Smooth muscle cell of the brain vasculature (primary cell): ENCODE measurements at places on chromosomes 3 and 15.

DNA sequence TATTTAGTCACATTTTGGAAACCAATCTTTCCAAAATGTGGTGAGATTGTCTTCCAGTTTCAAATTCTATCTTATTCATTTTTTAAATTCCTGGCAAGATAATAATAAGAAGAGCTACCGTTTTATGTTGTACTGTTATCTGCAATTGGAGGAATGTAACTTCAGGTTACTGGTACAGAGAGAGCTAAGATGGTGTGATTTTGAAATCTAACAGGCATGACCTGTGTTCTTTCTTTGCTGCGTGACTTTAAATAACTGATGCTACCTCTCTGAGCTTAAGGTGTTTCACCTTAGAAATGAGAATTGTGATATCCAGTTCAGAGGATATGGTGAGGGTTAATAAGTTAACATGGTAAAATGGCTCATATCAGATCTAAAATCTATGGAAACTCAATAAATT lies 21.7 kb downstream of the CADM2 start:
- no peak for DNase-seq

DNA sequence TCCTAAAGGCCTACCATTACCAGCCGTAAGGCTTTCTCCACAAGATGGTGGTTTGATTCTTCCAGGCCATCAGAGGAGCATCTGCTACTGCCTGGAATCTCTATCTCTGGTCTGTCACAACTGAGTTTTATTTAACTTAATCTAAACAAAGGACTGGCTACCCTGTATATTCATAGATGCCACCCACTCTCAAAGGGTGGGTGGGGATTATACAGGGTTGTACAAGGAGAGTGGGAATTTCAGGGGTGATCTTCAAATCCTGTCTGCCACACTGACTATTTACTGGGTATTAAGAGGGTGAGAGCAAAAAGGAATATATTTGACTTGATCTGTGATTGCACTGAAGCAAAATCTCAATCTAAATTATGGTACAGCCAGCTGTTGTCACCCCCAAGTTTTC lies 253.3 kb downstream of the MBNL1 start:
- DNase-seq = no peak

GRCh38 chr3:139202226-139202958 lies 141.4 kb upstream of the MRPS22 start:
- no peak for DNase-seq

- no peak for DNase-seq
Observed at GRCh38 chr3:71384388-71384787, 199.1 kb downstream of the FOXP1 start.

DNA sequence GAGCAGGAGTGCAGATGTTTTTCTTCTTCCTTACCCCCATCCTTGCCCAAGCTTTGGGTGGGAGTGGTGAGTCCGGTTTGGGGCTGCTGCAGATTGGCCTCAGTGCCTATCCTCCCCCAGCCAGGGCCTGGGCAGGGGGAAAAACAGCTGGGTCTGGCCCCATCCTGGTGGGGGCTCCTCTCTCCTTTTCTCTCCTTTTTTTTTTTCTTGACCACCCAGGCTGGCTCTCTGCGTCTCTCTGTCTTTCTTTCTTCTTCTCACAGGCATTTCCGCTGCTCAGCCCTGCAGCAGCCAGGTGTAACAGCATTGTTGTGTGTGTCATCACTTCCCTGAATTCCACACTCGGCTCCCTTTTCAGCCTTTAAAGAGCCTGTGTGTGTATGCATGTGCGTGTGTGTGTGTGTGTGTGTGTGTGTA lies 2.0 kb downstream of the FOXL2NB start:
- DNase-seq = no peak

DNA sequence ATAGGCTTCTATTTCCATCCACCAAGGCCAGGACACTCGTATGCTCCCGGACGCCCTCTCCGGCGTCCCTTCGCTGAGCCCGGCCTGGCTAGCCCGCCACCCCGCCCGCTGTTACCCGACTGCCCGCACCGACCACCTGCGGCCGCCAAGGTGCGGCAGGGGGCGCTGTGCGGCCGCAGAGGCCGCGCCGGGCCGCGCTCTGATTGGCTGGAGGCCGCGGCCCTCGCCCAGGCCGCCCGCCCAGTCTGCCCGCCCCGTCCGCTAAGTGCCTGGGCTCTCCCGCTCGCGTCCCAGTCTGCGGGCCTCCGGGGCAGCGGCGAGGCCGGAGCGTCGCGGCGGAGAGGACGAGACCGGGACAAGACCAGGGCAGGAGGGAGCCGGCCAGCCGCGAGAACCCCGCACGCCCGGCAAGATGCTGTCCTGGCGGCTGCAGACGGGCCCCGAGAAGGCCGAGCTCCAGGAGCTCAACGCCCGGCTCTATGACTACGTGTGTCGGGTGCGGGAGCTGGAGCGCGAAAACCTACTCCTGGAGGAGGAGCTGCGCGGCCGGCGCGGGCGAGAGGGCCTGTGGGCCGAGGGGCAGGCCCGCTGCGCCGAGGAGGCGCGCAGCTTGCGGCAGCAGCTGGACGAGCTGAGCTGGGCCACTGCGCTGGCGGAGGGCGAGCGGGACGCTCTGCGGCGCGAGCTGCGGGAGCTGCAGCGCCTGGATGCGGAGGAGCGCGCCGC lies at the start of gene SYNM:
Gene SYNM (plus strand): TSS at position 293 of the 726 bp plus-strand sequence. CDS start 120 bp downstream, at position 413.
- DNase-seq = no peak

- DNase-seq = no peak
Observed at GRCh38 chr3:71430941-71431552, 152.5 kb downstream of the FOXP1 start.

- peak; percentile 47 for DNase-seq
Observed at GRCh38 chr3:38579551-38580449, 69.7 kb downstream of the SCN5A start.

DNA sequence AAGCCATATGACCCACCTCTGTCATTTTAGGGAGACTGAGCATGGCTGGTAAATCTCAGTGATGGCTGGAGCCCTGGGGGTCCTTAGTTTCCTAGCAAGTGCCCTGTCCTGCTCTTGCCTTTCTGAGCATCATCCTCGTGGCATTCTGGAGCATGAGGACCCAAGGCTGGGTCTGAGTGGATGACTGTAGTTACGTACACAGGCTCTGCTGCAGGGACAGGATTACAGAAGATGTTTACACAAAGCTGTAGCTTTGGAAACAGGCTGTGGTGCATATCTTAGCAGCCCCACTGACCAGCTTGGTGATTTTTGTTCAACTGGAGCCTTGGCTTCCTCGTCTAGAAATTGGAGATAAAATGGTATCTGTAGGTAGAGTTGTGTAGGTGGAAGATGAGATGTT lies 272.9 kb upstream of the CTDSPL start:
- no peak for DNase-seq

GRCh38 chr3:157611536-157612076 lies 108.4 kb upstream of the VEPH1 start:
- DNase-seq = no peak

- no peak for DNase-seq
Observed at GRCh38 chr3:94787734-94788270, 724.9 kb downstream of the NSUN3 start.

DNA sequence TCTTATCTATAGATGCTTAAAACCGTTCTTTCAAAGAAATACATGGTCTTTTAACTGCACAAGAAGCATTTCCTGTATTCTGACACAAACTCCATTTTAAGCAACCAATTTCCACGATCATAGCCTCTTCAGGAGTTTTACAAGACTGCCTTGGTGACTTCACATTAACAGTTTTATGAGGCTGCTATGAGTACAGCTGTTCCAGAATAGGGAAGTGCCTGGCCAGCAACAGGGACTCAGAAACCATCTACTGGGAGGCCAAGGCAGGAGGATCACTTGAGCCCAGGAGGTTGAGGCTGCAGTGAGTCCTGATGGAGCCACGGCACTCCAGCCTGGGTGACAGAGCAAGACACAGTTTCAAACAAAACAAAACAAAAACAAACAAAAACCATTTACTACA lies 78.4 kb downstream of the B3GNT5 start:
- DNase-seq = no peak

GRCh38 chr15:100671858-100672543 lies 69.6 kb downstream of the ASB7 start:
- no peak for DNase-seq

DNA sequence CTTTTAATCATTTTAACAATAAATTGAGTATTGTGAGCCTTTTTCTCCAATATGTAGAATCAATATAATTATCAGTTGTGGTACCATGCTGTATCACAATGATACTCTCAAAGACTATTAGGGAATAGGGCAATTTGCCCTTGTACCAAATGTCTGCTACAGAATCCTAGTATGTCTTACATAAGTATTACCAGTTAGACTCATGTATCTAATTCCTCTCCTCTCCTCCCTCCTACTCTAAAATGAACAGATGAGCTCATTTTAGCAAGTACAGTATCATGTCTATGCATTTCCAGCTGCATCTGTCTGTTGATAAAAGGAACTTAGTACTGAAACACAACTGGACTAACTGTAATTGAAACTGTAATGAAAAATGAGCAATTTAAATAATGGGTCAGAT lies 124.3 kb upstream of the ATP11B start:
- DNase-seq = no peak

DNA sequence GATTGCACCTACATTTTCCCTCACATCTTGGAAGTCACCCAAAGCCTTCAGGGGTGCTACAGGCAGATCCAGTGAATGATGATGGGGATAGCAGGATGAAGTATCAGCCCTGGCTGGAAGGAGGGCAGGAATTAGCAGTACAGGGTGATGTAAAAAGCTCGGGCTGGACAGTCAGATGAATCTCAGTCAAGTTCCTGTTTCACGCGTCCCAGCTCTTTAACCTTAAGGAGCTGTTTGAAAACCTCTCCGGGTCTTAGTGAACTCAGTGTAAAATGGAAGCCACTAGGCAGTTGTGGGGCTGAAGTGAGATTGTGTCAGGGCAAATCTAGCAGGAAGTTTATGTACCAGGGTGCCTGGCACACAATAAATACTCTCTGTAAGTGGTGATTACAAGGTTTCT lies 166.4 kb upstream of the PROK2 start:
- DNase-seq = no peak

DNA sequence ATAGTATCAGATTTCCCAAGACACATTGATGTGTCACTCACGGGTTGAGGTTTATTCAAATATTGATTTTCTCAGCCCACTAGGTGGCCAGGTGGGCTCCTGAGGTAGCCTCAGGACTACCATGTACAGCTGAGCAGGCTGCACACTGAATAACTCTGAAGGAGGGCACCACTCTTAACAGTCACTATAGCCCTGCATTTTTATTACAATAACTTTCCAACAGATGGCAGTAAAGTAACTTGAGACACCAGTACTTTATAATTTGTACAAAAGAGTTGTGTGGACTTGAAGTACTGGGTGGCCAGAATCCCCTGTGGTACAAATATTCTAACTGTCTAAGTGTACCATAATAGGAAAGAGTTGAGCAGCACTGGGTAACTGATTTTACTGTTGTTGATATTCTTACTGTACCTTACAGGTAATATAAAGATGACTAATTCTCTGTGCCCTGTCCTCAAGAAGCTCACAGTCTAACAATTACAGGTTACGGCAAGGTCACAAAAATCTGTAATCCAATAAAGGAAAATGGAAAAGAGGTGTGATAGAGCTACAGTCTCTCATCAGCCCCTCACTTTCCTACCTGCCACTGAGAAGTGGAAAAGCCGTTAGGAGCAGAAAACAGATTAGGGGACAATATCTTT lies 76.0 kb downstream of the ETFA start:
- DNase-seq = no peak

- no peak for DNase-seq
Observed at GRCh38 chr15:90481023-90481422, 48.7 kb upstream of the CRTC3 start.

GRCh38 chr15:98649472-98650416 lies 1.4 kb downstream of the IGF1R start:
- DNase-seq = no peak

GRCh38 chr3:115401298-115401697 lies 222.0 kb upstream of the GAP43 start:
- no peak for DNase-seq

DNA sequence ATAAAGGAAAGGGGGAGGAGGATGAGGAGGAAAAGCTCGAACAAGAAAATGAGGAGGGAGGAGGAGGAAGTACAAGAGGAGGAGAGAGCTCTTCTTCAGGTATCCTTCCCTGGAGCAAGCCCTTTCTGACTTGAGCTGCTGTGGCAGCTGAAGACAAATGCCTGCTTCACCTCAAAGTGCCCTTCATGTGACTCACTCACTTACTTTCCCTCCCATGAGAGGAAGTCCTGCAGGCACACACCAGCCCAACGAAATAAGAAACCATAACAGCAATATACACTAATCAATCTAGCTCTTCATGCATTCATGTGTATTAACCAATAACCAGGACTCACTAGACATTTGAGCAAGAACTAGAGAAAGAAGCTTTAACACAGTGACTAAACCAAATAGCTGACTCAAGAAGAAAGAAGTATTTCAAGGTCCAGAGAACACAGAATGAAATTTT lies 251.9 kb downstream of the IGSF11 start:
- no peak for DNase-seq

DNA sequence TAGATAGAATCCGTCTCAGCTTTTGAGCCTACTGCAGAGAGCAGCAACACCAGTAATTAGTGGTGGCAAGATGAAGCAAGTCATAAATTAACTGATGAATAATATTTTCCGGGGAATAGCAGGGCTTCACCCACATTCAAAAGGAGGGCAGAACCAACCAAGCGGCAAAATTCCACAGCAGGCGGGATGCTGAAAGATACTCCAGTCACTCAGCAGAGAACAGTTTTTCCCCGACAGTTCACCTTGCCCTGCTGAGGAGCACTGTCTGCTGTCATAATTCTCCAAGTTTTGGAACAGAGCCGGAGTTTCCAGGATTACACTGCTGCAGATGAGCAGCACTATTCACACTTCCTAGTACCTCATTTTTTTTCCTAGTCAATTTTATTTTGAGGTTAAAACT lies 274.7 kb downstream of the CD47 start:
- no peak for DNase-seq

GRCh38 chr15:91335702-91336101 lies 235.6 kb downstream of the SV2B start:
- DNase-seq = no peak

GRCh38 chr3:170442947-170443346 lies 24.3 kb downstream of the CLDN11 start:
- no peak for DNase-seq

- no peak for DNase-seq
Observed at GRCh38 chr3:4939276-4939675, 40.0 kb upstream of the BHLHE40 start.

- no peak for DNase-seq
Observed at GRCh38 chr15:42057799-42058646, 36.3 kb downstream of the PLA2G4D start.

DNA sequence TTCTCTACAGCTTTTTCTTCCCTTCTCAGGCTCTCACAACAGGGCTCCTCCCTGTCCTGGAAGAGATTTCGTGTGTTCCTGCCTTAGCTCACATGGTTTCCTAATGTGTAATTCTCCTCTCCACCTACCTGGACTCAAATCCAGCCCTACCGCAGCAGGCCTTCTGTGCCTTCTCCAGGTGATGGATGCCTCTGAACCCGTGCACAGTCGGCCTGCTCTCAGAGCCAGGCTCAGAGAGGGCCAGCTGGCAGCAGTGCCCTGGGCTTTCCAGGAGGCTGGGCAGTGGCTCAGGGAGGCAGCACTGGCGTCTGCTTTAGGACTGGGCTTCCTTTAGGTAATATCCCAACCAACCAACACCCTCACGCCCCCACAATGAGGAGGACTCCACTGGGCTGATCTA lies 123.2 kb upstream of the TMC3 start:
- DNase-seq = no peak
